ENCODE measurements at places on chromosomes 4 and X. TPM values are rescaled to one million over a fixed set of nuclear protein-coding genes. Genes with fewer than 3 reads are reported as not detected.

The NDST4 gene
- not detected for total RNA-seq

The PAK3 gene
- 0.10 TPM for total RNA-seq

The HMX1 gene
- total RNA-seq = not detected

The FAAH2 gene
- 7.9 TPM for total RNA-seq

The SSX1 gene
- not detected for total RNA-seq

The PASD1 gene
- not detected for total RNA-seq

The NBDY gene
- total RNA-seq = 8.7 TPM

The SOWAHD gene
- total RNA-seq = 0.42 TPM

The NXT2 gene
- 13.6 TPM for total RNA-seq
